NCI-H187 (cell line): ENCODE measurements at places on chromosomes 16 and 17.

GRCh38 chr17:27065588-27065987 is 228.3 kb upstream of the WSB1 start:
- DNase-seq = no peak

- DNase-seq = no peak
Observed at GRCh38 chr17:57987581-57988300, at the start of gene VEZF1. Gene VEZF1, minus strand, starts transcription at chr17:57988254. Its CDS starts 143 bp downstream, at chr17:57988111.

DNA sequence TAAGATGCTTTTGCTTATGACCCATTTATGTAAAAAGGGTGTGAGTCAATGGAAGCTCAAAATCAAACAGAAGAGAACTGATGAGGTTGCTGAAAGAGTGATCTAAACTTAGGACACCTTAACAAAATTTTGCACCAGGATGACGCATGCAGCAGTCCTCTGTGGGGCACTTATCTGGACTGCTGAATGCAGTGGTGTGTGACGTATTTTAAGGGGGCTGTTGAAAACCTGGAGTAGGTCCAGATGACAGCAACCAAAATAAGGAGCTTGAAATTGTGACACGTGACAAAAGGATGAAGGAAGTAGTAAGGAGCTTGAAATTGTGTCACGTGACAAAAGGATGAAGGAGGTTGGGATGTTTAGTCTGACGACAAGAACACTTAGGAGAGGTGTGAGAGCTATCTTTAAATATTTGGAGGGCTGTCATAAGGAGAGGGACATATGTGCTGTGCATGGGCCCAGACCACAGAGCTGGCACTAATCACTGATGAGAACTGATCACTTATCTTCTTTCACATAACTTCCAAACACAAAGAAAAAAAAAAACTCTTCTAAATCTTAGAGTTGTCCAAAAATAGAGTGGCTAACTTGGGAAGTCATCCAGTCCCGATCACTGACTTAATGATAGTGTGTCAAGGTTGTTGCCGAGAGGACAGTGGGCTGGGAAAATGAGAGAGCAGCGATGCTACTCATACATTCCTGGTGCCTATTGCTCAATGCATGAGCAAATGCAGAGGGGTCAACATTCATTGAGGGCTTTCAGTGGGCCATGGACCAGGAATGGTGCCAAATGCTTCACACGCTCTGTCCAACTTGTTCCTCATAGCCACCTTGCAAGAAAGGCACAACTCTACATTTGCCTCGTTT is 264.2 kb upstream of the ZFHX3 start:
- no peak for DNase-seq

GRCh38 chr16:79151-80054 is 1.4 kb downstream of the MPG start:
- DNase-seq = no peak

DNA sequence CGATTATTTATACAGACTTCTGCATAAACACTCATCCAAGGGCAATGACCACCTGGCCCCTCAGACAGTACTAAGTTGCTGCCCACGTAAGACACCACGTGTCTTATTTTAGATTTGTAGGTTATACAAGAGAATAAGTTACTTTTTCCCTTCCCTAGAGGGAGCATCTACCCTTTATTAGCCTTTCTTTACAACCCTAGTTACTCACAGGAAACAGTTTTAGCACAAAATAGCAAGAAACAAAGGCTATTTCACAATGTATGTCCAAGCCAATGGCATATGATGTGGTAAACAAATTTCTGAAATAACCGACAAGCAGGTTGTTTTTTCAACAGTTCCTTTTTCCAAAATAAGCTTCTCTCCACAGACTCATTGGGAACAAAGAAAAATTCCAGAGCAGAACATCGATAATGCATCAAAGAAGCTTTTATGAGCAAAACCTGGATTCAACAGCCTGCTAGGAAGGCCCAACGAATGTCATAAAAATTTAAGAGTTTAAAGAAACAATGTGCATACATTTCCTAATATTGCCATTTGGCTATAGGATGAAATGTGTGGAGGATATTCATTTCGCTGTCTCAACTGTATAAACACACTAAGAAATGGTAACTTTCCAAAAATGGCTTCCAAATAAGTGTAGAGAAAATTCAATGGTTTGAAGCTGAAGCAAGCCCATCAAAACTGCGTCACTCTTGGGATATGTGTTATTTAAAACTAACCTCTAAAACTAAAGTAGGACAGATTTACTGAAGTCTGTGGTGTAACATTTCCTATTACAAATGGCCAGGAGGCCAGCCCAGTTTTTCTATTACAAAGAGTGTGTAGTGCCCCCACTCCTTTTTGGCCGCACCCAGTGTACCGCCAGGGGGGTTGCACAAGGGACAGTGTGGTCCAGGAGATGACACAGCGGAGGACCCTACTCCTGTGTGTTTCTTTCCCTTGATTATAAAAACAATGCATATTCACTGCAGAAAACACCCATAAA is 50.4 kb upstream of the ERN1 start:
- DNase-seq = no peak

DNA sequence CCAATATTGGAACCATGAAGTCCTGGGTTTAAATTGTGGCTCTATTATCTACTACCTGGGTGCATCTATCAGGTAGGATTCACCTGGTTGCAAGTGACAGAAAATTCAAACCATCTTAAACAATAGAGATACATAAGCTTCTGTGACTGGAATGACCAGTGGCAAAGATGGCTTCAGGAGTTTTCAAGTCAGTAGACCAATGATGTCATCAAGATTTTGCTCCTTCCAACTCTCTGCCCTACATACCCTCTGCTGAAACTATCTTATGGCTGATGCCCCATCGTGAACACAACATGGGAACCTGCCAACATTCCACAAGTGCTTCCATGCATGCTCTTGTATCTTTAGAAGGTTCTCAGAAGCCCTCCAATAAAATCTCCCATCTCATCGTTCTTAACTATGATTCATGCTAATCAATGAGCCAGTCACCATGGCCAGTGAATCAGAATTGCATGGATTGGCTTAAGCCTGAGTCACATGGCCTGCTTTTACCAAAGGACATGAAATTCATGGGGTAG is 180.9 kb downstream of the GRIN2A start:
- DNase-seq = no peak

DNA sequence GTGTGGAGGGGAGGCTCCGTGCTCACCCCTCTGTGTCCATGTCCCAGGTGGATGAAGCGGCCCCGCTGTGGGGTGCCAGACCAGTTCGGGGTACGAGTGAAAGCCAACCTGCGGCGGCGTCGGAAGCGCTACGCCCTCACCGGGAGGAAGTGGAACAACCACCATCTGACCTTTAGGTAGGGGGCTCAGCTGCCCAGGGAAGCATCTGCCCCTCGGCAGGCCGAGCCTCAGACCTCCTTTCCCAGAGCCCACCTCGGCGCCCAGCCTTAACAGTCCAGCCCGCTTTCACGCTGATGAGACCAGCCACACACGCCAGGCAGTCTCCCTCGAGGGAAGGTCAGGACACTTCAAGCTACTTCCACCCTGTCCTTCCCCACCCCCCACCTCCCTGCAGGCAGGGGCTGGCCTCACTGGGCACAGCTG is 12.7 kb downstream of the MMP15 start:
- DNase-seq = no peak

DNA sequence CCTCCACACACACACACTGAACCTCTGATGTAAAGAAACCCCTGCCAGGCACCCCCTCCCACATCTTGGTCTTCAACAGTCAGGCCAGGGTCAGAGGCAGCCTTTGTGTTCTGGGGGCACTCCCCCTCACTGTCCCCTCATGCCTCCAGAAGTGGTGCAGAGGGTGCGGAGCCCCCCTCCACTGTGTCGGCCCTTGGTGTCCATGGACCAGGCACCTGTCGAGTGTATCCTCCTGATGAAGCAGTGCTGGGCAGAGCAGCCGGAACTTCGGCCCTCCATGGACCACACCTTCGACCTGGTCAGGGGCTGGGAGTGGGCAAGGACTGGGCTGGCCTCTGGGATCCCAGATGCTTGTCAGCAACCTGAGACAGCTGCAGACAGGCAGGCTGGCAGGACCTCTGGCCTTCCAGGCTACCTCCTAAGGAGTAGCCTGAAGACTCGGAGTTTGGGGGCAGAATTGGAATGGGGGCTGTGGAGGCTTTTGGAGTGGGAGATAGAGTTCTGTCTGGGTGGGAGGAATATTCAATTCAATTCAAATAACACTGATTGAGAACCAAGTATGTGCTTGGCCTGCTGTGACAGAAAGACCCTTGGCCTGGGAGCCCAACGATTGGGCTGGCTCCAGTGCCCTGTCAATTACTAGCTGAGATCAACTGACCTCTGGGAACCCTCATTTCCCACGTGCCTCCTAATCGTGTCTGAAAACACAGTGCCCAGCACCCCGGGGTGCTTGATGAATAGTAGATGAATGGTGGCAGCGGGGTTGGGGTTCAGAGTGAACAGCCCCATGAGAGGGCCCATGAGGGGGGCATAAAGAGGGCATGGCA is 11.5 kb downstream of the GUCY2D start:
- no peak for DNase-seq

GRCh38 chr16:8554022-8554421 is 36.3 kb downstream of the TMEM114 start:
- DNase-seq = no peak

- no peak for DNase-seq
Observed at GRCh38 chr17:8703001-8703400, 41.6 kb downstream of the CCDC42 start.

DNA sequence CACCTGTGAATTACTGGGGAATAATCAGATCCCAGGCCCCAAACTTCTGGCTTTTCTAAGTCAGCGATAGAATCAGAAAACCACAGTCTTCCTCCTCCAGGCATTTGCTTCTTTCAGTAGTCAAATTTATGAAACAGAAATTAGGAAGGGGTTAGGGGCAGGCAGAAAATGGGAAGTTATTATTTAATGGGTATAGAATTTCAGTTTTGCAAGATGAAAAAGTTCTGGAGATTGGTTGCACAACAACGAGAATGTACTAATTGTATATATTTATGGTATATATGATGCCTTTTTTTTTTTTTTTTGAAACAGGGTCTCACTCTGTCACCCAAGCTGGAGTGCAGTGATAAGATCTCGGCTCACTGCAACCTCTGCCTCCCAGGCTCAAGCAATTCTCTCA is 23.5 kb downstream of the ORC6 start:
- DNase-seq = no peak

GRCh38 chr17:823501-823902 is 41.3 kb downstream of the MRM3 start:
- no peak for DNase-seq

DNA sequence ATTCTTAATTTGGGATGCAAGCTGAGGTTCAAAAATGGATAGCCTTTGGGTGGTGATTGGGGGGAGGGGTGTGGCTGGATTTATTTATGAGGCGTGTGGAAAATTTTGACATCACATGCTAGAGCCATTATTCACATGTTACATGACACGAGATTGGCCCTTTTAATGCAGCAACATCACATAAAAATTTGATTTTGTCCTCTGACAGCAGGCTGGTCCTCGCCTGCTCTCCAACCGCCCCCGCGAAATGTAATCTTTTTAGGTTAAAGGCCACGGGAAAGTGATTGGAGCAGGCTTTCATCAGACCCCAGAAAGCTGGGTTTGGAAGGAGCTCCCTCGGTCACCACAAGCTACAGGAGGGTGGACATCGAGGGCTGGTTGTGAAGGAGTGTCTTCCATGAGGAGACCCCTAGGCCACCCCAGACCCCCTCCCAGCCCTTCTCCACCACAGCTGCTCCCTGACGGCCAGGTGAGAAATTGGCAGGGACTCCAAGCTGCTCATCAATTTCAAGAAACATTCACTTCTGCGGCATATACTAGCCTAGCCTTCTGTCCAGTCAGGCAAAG is 502.7 kb upstream of the PSMD7 start:
- no peak for DNase-seq

- DNase-seq = no peak
Observed at GRCh38 chr17:7173687-7174602, 5.2 kb downstream of the ASGR1 start.

DNA sequence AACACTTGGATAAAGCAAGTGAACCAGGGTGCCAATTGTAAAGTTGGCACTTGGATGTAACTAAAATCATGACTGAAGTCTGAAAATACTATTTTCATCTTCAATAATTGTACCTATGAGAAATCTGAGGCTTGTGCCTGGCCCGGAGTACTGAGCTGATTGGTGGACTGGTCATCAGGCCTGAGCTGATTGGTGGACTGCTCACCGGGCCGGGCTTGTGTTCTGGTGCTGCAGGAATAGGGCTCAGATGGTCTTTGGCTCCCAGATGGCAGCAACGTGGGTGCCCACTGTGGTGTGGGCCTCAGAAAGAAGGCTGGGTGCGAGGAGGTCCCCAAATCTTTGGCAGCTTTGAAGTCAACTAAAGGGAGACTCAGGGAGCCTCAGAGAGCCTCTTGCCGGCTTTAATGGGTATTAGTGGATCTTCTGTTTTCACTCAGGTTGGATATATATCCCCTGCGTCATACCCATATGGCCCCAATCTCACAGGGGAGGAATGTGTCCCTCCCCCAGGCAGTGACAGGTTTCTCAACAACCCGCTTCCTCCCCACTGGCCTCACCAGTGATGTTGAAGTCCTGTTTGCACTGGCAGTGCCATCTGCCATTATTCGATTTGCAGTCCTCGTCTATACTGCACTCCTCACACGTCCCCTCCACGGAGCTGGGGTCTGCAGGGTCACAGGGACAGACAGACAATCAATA is 4.7 kb downstream of the UMOD start:
- DNase-seq = no peak

DNA sequence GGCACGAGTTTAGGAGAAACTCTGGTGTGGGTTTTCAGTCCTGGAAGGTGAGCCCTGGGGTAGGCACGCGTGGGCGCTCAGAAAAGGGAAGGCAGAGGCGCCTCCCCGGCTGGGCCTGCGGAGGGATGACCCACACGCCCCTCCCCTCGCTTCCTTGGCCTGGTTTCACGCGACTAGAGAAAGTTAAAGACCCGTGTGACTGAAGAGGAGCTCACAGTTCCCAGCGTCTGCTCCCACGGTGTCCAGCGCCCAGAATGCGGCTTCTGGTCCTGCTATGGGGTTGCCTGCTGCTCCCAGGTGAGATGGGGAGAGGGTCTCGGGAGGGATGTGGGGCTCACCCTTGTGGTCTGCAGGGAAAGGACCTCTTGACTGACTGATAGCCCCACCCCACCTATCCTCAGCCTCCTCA is at the start of gene CD300LG:
Gene CD300LG (plus strand): TSS at position 214 of the 409 bp plus-strand sequence. CDS start 41 bp downstream, at position 255.
- DNase-seq = no peak

- no peak for DNase-seq
Observed at GRCh38 chr17:35778641-35779196, 16.7 kb downstream of the MMP28 start.

DNA sequence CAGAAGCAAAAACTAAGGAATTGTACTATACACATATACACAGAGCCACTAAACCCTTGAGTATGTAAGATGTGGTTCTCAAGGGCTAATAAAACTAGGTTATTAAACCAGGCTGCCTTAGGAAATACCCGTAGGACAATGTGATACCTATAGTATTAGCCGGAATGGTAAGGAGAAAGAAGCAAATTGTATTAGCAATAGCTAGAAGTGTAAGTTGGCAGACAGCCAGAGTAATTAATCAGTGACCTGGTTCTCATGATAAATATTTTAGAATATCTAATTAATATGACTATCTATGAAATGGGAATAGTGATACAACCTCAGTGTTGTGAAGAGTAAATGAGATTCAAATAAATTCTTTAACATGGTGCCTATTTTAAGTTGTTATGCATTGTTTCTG is 18.6 kb downstream of the GDPD1 start:
- DNase-seq = no peak

- no peak for DNase-seq
Observed at GRCh38 chr17:3037259-3037658, 26.1 kb downstream of the OR1D5 start.
